ENCODE measurements at places on chromosomes 5 and 9.

- DNase-seq: no peak
These were observed 74.3 kb downstream of the ZNF618 start for GRCh38 chr9:113950195-113951031.

- DNase-seq: peak; percentile 23
These were observed 53.7 kb downstream of the ZNF462 start for GRCh38 chr9:106916466-106917235.

- no peak for DNase-seq
These were observed 562.8 kb downstream of the PTPRD start for GRCh38 chr9:10050016-10050415.

DNA sequence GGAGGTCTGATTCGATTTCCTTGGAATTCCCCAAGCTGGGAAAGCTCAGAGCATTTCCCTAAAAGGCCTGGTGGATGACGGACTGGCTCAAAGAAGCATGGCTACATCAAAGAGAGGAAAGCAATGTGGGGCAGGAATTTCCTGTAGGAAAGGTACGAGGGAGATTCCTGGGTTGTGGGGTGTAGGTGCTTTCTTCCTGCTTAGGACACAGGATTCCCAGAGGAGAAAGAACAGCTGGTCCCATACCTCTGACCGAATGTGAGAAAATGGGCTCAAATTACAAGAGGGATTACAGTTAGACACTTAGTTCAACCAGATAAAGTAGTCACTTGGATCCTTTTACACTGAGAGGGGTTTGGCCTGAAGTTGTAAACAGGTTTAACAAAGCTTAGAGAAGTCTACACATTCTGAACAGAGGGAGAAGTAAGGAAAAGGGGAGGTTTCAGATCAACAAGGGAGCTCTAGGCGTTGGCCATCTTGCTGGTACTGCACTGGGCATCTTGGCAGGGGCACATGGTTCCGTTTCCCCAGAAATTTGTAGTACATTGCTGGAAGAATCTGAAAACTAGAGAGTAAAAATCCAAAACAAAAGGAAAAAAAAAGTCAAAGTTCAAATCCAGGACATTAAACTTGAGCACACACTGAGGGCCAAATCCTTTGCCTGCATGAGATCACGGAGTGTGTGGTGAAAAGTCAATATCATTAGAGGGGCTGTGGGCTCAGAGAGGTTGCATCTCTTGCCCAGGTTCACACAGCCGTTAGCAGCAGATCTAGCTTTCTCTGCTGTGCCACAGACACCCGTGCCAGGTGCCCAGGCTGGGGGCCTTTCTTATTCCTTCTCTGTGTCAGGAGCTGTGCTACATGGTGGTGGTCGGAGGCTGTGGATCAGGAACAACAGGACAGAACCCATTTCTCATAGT, 171.3 kb downstream of the RGS3 start:
- DNase-seq: peak; percentile 41

GRCh38 chr9:33737811-33738606, 57.4 kb upstream of the PRSS3 start:
- DNase-seq: peak; percentile 56

- no peak for DNase-seq
These were observed 11.8 kb downstream of the GLIS3 start for GRCh38 chr9:4287886-4288588.

GRCh38 chr9:99465231-99465907, 243.3 kb downstream of the SEC61B start:
- no peak for DNase-seq

- DNase-seq: no peak
These were observed 25.2 kb downstream of the ZNF366 start for GRCh38 chr5:72482046-72482445.

DNA sequence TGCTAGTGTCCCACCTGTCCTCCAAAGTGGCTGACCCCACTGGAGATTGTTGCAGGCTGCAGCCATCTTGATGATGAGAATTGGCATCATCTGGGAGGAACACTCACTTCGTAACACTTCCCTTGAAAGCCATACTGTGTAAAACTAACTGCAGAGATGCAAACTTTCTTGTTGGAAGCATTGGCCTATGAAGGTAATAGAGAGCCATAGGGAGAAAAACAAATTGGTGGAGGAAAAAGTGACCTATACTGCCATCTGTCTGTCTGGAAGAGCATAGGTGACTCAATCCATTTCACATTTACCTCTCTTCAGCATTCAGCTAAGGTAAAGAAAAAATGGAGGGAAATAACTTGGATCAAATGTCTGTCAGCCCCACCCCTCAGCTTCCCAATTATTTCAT, 473.4 kb downstream of the NTRK2 start:
- DNase-seq: peak; percentile 7

DNA sequence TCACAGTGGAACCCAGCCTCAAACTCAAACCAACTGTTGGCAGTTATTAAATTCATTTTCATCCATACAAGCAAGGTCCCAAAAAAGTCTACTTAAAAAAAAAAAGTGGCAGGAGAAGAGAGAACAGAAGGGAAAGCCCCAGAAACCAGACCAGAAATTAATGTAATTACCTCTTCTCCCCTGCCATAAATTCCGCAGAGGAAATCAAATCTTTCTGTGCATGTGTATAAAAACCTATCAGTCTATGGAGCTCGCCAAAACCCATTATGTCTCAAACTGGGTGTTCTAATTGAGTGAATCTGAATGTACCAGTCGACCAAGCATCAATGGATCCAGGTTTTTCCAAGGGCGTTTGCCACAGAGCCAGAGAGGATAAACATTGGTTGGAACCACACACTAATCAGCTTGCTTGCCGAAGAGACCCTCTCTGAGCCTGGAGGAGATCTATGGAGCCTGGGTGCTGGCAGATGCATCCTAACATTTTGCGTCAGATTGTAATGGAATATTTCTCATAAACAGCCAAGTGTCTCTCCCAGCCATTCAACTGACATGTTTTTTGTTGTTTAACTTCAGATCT, 7.9 kb upstream of the HAND1 start:
- DNase-seq: no peak

GRCh38 chr5:171268700-171269620, 40.1 kb upstream of the TLX3 start:
- DNase-seq: no peak

DNA sequence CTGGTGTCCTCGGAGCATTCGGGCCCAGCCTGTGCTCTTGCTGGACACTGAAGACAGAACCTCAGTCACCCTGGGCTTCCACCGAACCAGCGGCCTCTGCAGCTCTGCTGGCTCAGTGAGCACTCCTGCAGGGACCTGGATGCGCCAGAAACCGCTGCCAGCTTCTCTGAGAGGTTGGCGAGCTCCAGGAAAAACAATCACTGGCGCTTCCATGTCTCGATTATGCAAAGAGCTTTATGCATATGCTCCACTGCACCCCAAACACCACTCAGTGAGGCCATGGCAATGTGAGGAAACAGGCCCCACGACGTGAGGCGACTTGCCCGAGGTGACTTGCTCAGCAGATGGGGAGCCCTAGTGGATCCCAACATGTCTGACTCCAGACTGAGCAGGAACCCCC, 11.0 kb downstream of the PRDM12 start:
- DNase-seq: no peak

DNA sequence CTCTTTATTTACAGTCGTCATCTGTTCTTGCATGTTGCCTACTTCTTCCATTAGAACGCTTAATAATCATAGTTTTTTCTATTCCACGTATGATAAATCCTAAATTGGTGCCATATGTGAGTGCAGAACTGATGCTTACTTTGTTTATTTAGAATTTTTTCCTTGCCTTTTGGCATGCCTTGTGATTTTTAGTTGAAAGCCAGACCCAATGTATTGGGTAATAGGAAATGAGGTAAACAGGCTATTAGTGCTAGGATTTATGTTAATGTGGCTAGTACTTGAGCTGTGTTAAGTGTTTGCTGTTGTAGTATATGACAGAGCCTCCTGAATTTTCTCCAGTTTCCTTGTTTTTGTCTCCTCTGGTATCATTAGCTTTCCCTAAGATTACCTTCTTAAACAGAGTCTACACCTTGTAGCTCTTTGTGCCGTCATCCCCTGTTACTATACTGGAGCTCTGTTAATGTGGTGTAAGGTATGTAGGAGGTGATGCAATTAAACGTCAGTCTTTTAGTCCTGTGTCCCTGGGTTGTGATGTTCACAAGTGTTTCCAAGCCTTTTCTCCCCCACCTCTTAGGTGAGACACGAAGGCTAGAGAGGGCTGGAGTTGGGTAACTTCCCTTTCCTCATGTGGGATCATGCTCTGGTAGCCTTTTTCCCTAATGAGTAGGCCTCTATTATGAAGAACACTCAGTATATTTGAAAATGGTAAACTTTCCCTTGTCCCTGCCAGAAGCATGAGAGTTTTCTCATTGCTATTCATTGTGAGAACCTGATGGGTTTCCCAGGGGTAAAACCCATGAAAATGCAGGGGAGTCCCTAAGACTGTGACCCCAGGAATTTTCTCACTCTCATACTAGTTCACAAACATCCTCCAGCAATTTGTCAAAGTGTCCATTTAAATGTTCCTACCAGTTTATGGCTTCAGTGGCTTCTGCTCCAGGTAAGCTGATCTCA, 21.2 kb downstream of the SPATA31D3 start:
- no peak for DNase-seq

DNA sequence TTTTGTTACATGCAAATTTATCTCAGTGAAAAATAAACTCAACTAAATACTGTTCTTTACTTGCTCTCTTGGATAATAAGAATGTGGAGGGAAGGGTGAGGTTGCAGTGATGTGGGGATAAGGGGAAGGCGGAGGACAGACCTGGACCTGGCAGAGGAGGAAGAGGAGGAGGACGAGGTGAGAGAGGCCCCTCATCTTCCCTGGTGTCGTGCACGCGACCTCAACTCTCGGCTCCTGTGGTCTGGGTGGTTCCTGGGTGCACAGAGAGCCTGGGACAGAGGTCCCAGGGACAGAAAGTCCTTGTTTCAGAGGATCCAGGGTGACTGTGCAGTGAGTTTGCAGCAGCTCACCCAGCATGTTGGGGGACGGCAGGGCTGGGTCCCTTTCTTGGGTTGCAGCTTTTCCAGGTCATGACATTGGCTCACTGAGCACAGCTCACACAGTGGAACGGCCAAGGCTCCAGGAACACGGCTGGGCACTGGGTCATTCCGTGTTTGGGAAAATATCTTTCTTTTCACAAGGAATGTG, 37.7 kb upstream of the LPCAT1 start:
- no peak for DNase-seq

- no peak for DNase-seq
These were observed 23.8 kb downstream of the GDA start for GRCh38 chr9:72173080-72173479.

- DNase-seq: no peak
These were observed 1.1 kb downstream of the KIF2A start for GRCh38 chr5:62306896-62307689.

- no peak for DNase-seq
These were observed 22.6 kb upstream of the CSF1R start for GRCh38 chr5:150108711-150109514.

- peak; percentile 21 for DNase-seq
These were observed 105.3 kb downstream of the UBE2R2 start for GRCh38 chr9:33921967-33922895.

- no peak for DNase-seq
These were observed 281.9 kb downstream of the DRD1 start for GRCh38 chr5:175162036-175162435.

GRCh38 chr5:66757219-66757833, 161.1 kb downstream of the MAST4 start:
- peak; percentile 20 for DNase-seq

GRCh38 chr5:9898319-9898718, 268.2 kb upstream of the TAS2R1 start:
- peak; percentile 5 for DNase-seq

DNA sequence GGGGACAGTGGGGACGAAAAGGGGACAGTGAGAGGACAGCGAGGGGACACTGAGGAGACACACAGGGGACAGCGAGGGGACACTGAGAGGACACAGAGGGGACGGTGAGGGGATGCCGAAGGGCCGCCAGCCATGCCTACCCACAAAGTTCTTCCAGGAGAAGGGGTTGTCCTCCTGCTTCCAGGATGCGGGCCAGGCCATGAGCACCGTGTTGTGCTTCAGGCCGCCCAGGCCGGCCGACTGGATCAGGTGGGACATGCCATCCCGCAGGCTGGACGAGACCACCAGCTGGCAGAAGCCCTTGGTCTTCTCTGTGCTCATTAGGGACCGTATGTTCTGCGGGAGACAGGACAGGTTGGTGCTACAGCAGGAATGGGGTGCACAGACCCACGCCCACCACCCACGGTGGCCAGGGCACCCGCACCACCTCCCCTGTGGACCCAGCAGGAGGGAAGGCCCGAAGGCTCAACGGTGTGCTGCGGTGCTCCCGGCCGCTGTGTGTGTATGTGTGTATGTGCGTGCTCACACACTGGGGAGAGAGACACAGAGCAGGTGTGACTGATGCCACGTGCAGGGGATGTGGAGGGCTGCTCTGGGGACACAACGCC, 46.6 kb downstream of the SLC12A7 start:
- no peak for DNase-seq

GRCh38 chr5:173736923-173737412, 120.5 kb upstream of the BOD1 start:
- DNase-seq: peak; percentile 32

GRCh38 chr5:40428126-40428525, 251.6 kb upstream of the PTGER4 start:
- DNase-seq: no peak

DNA sequence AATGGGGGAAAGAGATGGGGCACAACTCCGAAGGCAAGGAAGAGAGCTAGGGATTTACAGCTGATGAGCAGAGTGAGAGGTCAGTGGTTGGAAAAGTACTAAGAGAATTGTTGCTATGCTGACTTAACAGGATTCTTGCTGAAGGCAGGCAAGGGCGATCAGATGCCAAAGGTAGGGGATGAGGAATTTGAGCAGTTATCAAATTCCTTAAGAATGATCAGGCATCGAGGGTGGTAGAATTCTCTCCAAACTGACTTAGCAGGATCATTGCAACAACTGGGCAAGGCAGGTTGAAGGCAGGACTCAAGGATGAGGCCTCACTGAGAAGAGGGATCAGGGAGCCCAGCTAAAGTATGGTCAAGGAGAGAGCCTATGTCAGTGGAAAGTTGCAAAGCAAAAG, 171.0 kb downstream of the HSD17B3 start:
- no peak for DNase-seq

GRCh38 chr9:124390794-124391658, 24.2 kb downstream of the PSMB7 start:
- DNase-seq: peak; percentile 70

- DNase-seq: no peak
These were observed 680 bp downstream of the GLRA1 start for GRCh38 chr5:151923866-151924476.

DNA sequence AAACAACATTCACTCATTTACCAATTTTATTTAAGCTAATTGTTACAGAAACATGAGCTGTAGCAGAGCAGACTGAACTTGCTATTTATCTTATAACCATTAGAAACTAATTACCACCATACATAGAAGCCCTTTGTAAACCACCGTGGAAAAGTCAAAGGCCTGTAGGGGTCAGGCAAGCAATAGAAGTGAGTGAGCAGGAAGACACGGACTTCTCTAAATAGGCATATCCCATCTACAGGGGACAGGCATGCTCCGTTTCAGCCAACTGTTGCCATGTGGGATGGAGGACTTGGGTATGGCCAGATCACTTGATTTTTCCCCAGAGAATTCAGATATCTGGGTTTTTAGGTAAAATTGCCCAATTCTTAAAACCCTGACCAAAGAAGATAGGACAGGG, 44.8 kb downstream of the PRRC1 start:
- DNase-seq: peak; percentile 16

- no peak for DNase-seq
These were observed 104.3 kb downstream of the GNAQ start for GRCh38 chr9:77927265-77927664.
